ENCODE measurements at places on chromosomes 5 and 9.

- no peak for DNase-seq
These were observed 31.4 kb downstream of the KCTD16 start for GRCh38 chr5:144202072-144202471.

- no peak for DNase-seq
These were observed 32.1 kb downstream of the NDST1 start for GRCh38 chr5:150540042-150540441.

DNA sequence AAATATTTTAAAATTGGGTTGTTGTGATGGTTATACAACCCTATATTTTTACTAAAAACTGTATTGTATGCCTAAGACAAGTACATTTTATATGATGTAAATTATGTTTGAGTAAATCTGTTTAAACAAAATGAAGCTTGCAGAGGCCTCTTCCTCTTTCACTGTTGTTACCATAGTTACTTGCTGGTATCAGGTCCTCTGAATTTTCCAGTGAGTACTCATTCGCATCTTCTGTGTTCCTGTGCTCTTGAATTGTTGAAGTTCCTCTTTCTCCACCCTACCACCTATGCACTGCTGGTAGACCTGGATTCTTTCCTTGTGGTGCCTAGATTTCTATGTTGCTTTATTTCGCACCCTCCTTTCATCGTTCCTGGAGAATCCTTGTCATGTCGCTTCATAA is 938.5 kb upstream of the ACO1 start:
- no peak for DNase-seq

DNA sequence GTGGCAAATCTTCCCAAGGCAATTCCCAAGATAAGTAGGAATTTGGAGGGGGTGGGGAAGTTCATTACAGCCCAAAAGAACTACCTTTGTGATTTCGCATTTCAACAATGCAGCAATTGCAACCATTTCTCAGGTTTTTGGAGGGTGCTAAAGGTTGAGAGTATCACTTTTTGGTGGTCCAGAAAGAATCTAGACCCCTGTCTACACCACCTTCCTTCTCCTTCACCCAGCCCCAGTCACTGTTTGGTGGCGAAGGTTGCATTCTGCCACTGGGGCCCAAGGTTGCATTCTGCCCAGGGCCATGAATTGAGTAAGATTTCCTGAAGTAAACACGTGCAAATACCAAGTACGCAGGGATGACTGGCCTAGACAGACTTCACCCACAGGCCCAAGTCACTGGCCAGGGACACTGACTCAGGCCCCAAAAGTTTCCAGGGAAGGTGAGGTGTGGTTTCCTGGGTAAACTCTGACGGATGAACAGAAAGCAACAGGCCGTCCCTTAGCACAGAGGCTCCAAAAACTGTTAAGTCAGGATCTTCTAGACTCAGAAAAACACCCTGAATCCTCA is 5.7 kb downstream of the PDE6A start:
- no peak for DNase-seq

DNA sequence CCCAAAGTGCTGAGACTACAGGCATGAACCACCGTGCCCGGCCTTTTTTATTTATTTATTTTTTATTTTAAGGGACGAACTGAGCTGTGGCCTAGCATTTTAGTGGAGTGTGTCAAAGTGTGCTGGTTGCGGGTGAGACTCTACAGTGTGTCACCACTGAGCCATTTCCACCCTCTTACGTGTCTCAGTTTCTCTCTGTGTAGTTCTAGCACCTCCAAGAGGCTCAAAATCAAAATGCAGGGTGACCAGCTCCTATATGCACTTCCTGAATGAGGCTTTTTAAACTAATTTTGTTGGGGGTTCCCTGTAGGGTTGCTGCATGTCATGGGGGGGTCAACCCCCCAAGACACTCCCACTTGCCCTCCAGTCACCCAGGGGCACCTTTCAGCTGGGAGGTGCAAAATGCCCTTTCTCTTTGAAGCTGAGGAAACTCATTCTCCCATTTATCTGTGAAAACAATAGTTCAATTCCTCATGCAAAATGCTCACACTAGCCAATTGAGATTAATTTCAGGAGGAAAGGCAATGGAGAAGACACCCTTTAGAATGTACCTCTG is 69.3 kb downstream of the COL15A1 start:
- DNase-seq = no peak

DNA sequence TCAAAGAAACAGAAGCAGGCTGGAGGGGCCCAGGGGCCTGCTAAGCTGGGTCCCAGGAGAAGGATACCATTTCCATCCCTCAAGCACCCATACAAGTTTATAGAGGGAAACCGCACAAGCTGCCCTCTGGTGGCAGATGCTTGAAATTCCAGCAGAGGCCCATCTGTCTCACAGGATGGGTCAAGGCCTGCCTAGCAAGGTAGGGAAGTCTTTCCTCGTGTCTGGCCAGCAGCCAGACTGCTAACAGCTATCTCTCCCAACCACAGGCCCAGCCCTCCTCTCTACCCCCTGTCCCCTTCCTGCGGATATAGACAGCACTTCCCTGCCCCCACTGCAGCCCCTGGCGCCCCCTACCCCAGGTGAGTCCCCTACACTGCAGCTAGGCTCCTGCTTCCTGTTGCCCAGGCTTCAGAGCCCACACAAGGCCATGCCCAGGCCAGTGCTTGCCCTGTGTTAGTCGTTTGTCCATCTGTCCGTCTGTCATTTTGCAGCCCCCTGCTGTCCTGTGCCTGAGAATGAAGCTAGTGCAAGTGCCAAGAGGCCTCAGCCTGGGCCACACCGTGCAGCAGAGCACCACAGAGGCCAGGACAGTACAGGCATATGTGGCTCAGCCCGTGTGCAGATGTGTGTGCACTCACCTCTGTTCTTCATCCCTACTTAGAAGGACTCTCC is 26.2 kb downstream of the TCF7 start:
- peak; percentile 86 for DNase-seq

- DNase-seq = no peak
These were observed 233.9 kb downstream of the TLR4 start for GRCh38 chr9:117938086-117938485.

GRCh38 chr5:132826424-132827082 is 3.9 kb downstream of the SHROOM1 start:
- no peak for DNase-seq

GRCh38 chr5:155343468-155343867 is 329.9 kb downstream of the KIF4B start:
- no peak for DNase-seq

DNA sequence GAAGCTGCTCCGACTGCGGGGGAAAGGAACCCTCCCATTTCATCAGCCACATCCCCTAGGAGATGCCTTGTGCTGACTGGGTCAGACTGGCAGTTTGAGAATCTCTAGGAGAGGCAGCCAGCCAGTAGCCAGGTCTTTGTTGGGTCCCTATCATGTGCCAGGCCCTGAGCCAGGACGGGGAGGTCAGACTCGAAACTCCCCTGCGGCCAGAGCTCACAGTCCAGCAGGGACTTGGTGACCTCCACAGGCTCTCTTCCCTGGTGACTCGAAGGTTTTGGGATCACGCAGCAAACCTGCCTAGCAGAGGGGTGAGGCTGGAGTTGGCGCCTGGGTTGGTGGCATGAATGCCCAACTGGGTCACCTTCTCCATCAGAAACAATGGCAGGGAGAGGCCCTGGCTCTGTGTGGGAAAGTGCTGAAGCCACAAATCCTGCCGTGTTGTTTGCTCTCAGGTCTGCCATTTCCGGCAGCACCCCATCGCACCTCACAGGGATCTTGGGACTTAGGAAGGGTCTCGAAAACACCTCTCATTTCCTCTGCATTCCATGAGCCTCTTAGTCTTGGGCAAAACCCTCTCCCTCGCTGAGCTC is 14.4 kb upstream of the ORM1 start:
- DNase-seq = no peak

DNA sequence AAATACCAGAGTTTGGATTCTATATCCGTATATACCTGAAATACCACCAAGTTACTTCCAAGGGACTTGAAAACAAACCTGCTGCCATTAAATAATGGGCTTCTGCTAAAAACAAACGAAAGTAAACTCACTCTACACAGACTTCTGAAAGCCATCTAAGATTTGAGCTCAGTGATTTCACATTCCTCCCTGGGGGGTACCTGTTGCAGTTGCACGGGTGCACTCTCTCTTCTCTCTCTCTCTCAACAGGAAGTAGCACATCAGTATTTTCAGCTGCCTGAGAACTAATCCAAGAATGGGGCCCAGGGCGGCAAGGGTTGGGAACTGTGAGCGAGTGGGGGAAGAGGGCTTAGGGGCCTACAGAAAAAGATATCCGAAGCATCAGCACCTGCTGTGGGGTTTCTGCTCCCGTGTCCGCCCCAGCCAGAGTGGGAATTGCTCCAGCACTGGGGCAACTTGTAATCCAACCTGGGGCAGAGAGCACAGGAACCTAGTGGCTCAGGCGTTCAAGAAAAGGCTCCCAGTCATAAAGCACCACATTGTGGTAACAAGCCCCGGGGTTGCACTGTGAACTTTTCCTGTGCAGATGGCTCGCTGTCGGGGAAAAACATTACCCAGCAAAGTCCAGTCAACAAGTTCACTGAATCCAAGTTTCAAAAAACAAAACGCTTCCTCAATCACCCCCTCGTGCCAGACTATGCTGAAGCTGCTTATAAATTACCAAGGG is 99.8 kb downstream of the EFNA5 start:
- DNase-seq = no peak

- no peak for DNase-seq
These were observed 102.0 kb downstream of the LPAR1 start for GRCh38 chr9:110936237-110936636.

DNA sequence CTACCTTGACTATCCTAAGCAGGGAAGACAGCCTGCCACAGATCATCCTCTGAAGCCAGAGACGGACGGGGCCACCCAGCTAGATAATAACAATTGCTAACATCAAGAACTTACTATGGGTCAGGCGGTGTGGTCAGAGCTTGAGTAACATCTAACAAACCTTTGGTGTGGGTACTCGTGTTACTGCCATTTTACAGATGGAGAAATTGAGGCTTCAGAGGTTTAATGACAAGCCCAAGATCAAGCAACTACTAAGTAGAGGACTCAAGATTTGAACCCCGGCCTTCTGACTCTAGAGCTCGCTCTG is 16.7 kb upstream of the ARSI start:
- no peak for DNase-seq

DNA sequence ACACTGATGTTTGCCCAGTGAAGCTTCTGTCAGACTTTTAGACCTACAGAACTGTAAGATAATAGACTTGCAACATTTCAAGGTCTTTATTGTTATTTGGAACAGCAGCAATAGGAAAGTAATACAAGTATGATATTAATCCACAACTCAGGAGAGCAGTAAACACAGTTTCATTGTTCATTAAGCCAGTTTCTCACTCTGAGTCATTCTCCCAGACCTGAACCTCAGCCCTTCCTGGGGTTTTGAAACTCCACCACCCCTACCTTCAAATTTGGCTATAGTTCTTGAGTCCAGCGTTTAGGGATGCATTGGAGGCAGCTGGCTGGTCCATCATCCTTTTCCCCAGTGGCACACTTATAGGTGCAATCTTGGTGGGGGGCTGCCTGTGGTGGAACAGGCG is 203.2 kb downstream of the RAB3C start:
- DNase-seq = no peak

- peak; percentile 65 for DNase-seq
These were observed 417 bp downstream of the SRD5A1 start for GRCh38 chr5:6633469-6634245.

- DNase-seq = no peak
These were observed 33.4 kb downstream of the TJP2 start for GRCh38 chr9:69207503-69207902.

DNA sequence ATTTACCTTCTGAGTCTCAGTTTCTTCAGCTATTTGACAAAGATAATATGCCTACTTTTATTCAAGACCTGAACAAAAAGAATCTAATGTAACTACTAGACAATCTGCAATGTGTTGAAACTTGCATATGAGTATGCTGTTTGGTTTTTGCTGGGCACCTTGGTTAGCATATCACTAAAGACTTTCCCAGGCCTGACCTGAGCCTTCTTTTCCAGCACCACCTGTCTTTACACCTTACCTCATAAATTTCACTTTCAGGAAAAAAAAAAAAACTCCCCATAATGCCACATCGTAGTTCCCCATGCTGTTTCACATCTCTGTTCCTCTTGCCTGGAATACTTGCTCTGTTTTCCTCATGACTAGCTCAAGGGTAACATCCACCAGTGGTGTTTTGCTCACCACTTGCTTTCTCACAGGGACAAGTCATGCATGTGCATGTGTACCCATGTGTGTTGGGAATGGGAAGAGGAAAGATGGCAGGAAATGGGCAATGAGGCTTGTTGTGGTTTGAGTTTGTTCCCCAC is 45.6 kb upstream of the TLE4 start:
- DNase-seq = no peak

DNA sequence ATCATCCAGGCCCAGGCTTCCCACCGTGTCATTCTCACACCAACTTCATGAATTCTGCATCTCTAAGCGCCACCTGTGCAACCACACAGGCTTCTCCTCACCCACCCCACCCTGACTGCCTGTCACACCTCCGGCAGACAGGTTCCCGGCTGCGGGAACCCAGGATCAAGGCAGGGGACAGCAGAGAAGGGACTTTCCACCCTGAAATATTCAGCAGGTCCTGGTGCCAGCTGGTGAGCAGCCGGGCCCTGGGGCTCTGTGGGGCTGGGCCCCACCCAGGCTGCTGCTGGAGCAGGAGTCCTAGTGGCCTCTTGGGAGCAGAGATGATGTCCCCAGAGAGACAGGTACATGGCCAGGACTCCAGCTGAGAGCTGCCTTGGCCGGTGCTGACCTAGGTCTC is 12.7 kb downstream of the ANXA6 start:
- no peak for DNase-seq

DNA sequence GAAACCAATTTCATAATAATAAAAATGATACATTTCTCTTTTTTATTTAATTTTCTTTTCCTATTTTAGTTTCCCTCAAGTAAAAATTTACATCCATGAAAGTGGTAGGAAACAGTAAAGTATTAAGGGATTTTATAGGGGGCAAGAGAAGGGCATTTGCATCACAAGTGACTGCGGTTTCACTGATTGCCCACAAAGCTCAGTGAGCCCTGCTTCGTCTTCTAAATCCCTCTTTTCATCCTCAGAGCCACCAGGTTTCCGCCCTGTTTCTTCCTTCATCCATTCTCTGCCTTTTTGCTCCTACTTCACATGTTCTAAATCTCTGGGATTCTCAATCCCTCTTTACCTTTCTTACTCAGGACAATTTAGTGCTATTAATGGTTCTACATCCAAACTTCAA is 491.4 kb downstream of the LRRC70 start:
- no peak for DNase-seq

GRCh38 chr5:124052201-124052600 is 540.2 kb downstream of the CSNK1G3 start:
- no peak for DNase-seq

DNA sequence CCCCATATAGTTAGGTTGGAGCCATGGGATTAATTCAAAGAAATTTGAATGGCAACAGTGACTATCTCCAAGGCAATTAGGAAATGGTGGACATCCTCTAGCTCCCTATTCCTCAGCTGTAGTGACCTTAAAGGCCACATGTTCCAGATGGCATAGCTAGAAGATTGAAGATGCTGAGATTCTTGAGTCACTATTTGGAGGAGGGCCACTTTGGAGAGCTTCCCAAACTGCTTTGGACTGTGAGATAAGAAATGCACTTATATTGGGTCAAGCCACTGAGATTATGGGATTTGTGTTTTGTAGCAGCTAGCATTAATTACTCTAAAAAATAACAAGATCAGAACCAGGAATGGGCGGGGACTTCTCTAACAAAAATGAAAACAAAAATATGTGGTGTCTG is 636.2 kb upstream of the CCNG1 start:
- no peak for DNase-seq

Measured in BE2C (cell line).